ENCODE measurements at places on chromosomes 13 and 19. TPM values are rescaled to one million over a fixed set of nuclear protein-coding genes. Genes with fewer than 3 reads are reported as not detected.

TTC9B gene
- not detected for total RNA-seq

TMEM221 gene
- not detected for total RNA-seq

WDR88 gene
- 0.58 TPM for total RNA-seq

DAND5 gene
- not detected for total RNA-seq

CYTH2 gene
- 74.9 TPM for total RNA-seq

NOTCH3 gene
- total RNA-seq, result 0.14 TPM

CEACAM1 gene
- total RNA-seq, result 1.6 TPM

MBD3L2 gene
- not detected for total RNA-seq

All from CD4-positive, alpha-beta memory T cell (primary cell).